T1000 (cell line): ENCODE measurements at places on chromosomes 3 and 15.

DNA sequence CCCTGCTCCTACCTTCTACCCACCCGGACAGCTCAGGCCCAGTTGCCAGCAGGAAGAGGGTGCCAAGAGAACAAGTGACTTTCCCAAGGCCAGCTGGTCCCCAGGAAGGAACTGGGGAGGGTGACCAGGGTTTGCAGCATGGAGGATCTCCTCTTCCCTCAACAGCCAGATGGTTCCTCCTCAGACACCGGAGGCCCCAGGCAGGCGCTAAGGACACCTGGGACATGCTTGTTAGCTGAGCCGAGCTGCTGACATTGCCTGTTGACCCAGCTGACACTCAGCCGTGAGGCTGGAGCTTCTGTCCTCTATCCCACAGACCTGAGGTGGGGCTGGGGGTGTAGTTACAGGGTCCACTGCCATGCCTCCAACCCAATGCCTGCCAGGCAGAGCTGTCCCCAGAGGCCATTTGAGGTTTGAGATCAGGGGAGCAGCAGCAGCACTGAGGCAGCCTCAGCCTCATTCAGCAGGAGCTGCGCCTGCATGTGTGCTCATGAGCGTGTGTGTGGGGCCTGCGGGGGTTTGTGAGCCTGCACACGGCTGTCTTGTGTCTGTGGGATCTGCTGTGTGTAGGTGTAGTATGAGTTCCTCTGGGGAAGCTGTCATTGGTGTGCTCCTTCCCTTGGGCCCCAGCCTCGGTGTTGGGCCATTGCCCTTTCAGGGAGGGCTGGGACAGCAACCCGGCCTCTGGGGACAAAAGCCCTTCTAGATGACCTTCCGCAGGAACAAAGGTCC lies 7.1 kb downstream of the CPLX3 start:
- DNase-seq, result no peak

- DNase-seq, result no peak
These were observed 72.7 kb upstream of the ALDH1L1 start for GRCh38 chr3:126253072-126253471.

- DNase-seq, result peak; percentile 90
These were observed at the start of gene DMXL2 for GRCh38 chr15:51622604-51623370. Gene DMXL2, minus strand, starts transcription at chr15:51622771. Its CDS starts 226 bp downstream, at chr15:51622545.

DNA sequence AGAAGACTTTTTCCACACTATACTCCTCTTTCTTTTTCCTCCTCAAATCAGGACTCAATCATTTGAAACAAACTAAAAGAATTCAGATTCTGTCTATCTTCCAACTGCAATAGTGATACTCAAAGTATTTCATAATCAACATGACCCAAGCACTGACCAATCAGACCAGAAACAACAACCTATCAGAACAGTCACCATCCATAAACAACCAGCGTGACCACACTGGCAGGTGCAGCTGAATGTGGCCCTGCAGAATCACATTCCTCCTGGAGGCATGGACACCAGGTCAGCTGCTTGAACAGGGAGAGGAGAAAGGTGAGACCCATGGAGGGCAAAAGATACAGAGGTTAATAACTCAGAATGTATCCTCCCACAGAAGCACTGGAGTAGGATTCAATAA lies 13.3 kb downstream of the HRG start:
- no peak for DNase-seq

DNA sequence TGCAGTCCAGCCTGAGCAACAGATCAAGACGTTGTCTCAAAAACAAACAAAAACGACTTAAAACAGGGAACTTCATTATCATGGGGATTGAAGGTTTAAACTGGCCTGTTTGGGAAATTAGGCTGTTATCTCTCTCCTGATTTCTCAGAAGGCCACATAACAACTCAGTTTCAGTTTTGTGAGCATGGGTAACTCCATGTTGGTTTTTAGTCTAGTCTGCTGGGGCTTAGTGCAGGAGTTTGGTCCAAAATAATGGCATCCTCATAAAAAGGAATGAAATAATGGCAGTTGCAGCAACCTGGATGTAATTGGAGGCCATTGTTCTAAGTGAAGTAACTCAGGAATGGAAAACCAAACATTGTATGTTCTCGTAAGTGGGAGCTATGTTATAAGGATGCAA lies 2.3 kb upstream of the ZNF280D start:
- DNase-seq, result no peak
